Activated CD4-positive, CD25-positive, alpha-beta regulatory T cell treated with anti-CD3 and anti-CD28 coated beads, Interleukin-2, amount 50 U/mL, for 72 hours (primary cell): ENCODE measurements at places on chromosomes 7 and 10.

DNA sequence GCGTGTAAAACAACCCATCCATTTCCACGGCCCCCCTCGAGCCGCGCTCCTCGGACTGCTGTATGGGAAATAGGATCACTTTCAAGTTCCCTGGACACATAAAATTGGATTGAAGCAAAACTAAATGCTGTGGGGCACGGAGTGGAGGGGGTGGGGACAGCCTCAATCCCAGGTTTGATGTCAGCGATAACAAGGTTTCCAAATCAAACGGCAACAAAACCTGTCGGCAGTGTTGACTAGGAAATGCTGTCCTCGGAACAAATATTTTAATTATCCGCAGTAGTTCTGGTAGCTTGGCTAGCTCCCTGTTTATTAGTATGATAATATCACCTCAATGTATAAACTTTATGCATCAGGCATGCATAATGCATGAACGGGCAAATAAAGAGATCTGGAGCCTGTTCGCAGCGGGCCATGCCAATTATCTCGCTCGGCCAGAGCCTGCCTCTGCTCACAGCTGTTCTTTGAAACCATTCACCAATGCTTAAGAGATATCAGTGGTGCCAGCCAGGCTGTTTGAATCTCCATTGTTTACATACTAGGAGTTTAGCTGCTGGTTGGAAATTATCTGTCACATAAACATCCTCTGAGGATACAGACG, 161.1 kb downstream of the PAXIP1 start:
- no peak for DNase-seq

DNA sequence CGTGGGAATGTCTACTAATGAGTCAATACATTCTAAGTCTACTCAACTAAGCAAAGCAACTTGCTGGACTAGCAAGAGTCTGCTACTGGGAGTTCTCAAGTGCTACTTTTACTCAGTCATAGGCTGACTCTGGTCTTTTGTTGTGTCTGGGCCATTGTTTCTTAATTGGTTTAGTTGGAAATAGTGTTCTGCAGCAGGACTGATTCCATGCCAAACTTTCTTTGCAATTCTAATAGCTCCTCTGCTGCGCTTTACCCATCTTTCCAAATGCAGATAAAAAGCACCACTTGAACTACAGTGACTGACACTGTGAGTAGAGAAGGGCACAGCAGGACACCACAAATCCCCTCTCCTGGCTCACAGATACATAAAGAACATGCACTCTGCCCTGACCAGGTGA, 125.7 kb downstream of the CD36 start:
- DNase-seq = no peak

- DNase-seq = no peak
Measured at GRCh38 chr7:127678337-127678736, 26.3 kb downstream of the SND1 start.

- no peak for DNase-seq
Measured at GRCh38 chr7:68813551-68814080, 784.7 kb upstream of the AUTS2 start.

- DNase-seq = no peak
Measured at GRCh38 chr7:140033779-140034363, 28.9 kb downstream of the PARP12 start.

- no peak for DNase-seq
Measured at GRCh38 chr7:66542528-66543269, 86.0 kb upstream of the KCTD7 start.

DNA sequence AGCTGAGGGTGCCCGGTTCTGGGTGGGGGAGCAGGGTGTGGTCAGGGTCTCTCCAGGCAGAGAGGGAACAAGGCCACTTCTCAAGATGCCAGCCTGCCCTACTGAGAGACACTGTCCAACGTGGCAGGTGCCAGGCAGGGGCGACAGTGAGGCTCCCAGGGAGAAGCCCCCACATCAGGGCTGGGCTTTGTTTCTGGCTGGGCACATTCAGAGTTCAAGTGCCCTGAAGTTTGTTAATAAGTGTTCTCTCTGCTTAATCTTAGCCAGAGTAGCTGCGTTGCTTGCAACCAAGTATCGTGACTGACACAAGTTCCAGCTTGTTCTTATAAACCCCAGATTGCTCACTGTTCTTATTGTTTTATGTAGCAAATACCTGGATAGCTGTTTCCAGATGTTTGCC, 21.8 kb downstream of the FOXL3 start:
- no peak for DNase-seq

GRCh38 chr7:139362302-139362701, 2.6 kb downstream of the LUC7L2 start:
- no peak for DNase-seq

- DNase-seq = no peak
Measured at GRCh38 chr7:114970732-114971131, 48.8 kb downstream of the MDFIC start.

DNA sequence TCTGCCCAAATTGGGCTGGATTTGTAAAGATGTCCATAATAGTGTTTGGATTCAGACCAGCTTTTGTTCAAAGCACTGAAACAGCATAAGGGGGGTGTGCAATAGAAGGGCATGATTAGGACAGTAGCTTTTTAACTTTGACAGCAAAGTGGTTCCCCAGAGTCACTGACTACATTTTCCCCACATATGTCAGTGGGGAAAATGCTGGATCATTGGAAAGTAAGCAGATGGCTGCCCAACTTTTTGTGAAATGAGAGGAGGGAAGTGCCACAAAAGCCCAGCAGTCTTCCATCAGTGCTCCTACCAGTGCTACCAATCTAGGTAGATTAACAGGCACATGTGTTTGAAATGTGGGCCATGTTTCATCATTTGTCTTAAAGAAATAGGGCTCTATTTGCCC, 162.8 kb downstream of the FZD1 start:
- DNase-seq = no peak

DNA sequence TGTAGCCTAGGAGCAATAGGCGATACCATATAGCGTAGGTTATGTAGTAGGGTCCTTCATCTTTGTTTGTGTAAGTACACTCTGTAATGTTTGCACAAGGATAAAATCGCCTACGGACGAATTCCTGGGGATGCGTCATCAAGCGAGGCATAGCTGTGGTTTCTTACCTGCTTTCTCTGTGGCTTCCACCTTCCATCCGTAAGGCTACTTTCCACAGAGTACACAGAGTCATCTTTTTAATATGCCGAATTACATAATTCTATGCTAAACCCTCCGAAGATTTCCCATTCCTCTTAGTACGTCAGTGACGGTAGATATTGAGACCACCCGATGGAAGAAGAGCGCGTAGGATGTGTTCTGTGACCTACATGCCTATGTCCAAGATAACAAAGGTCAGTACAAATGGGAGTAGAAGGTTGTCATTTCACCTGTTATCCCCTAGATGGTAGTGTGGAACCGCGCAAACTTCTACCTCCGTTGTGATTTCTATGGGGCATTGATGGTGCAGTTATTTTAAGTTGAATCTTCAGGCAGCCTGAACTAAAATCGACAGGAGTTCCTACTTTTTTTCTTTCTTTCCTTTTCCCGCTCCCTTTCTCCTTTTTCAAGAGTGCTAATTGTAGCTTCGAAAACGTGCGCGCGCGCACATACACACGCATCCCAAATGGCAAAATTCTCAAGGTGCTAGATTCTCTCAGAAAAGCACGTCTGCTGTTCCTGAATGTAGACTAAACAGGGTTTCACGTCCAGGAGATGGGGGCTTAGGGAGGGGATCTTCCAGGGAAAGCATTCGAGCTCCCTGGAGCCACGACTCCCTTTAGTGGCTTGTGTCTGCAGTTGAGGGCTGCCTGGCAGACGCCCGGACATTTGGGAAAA, 111.7 kb upstream of the MBL2 start:
- no peak for DNase-seq

DNA sequence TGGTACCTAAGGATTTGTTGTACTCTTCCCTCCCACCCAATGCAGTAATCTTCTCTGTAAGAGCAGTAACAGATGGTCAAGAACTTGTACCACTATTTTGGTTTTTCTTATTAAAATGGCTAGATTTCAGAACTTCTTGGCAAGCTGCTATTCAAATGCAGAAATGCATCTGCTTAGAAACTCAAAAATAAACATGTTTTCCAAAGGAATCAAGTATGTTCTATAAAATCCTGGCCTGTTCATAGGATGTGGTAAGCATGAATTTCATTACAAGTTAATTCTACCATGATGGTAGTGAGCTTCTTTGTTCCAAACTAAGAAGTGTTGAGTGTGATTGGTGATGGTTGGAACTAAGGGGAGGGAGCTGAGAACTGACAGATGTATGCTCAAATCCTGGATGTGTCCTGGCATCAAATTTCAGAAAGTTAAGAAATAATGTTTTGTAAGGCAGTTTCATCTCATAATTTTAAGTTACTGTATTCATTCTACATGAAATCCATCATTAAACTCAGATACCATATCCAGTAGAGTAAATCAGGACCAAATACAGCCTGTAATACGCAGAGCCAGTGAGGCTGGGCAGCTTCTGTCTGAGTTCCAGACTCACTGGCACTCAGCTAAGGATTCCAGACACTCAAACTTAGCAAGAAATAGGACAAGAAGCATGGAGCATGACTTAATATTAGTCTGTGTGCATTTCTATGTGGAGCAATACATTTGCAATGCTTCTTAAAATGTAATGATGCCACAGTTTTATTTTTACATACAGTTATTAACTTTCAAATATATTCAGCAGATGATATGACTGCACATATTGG, 119.6 kb downstream of the TES start:
- no peak for DNase-seq

GRCh38 chr7:13508586-13508985, 480.9 kb downstream of the ETV1 start:
- no peak for DNase-seq

GRCh38 chr10:43181146-43181545, 42.9 kb downstream of the CSGALNACT2 start:
- DNase-seq = no peak

- DNase-seq = no peak
Measured at GRCh38 chr10:7697426-7697825, 5.7 kb upstream of the ITIH2 start.

DNA sequence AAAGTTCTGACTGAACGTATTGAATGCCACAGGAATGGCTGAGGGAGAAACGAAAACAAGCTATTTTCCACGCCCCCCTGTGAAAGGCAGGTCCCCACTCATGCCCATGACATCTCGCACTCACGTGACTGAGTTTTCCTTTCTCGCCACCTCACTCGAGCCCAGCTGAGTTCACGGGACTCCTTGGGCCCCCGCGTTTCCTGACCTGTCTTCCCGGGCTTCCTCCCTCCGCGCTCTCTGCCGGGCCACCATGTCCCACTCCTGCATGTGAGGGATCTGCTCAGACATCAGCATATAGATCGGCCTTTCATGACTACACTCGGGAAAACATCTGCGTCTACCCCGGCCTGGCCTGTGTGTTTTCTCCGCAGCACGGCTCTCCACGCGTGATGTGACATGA, 226.0 kb upstream of the ADARB2 start:
- no peak for DNase-seq

DNA sequence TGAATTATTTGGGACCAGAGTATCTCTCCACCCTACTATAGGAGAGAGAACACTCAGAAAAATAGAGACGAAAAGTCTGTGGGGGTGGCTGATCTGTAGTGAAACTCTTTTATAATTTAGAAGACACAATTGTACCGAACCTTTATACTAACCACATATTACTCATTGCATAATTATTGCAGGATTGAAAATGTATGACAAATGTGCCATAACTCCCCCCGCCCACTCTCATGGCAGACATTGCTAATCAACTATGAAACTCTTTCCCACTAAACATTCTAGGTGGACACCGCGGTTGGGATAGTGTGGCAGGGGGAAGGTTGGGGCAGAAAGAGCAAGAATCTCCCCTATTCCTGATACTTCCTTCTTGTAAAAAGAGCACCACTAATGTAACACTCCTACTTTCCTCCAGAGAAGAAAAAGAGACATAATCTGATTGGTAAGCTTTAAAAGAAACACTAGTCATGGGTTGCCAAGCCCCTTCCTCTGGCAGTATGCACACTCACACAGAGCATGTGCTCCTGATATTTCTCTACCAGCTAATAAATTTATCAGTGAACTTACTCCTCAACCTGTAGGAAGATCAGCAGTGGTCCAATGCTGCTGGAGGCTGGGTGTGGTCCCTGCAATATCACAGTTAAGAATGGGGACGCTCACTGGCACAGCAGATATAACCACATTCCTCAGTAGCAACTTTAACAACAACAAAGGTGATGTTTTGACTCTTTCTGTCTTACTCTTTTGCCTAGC, 18.7 kb upstream of the ARID5B start:
- DNase-seq = peak; percentile 53

- DNase-seq = peak; percentile 38
Measured at GRCh38 chr7:43834463-43835251, 34.7 kb downstream of the MRPS24 start.

DNA sequence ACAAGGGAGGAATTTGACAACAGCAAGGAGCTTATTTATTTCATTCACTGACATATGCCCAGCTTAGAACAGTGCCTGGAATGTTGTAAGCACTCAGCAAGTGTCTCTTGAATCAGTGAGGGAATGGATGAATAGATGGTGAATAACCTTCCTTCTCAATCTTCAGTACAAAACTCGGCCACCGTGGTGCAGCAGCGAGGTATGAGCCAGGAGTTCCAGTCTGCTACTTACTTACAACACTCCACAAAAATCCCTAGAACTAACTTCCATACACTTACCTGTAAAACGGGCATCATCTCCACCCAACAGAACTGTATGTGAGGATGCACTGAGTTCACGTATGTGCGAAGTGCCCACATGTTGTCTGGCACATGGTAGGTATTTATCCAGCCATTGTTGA, 237.4 kb downstream of the WDR11 start:
- DNase-seq = no peak

DNA sequence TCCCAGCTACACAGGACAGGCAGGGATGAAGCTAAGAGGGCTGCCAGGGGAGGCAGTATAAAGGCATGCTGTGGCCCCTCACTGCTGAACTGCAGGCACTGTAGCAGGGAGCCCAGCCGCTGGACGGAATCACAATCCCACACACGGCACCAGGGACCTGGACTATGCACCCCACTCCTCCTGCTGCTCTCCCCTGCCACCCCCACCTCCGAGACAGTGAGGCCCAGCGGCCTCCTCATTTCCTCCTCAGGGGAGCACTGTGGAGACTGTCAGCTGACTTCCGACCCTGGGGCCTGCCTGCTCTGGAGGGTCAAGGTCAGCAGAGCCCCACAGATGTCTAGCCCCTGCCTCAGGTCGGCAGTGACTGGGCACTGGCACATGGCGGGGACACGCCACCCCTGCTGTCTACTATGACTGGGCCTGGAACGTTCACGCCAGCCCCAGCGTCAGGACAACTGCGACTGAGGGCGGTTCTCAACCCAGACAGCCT, 92.7 kb downstream of the FAM53B start:
- DNase-seq = no peak

DNA sequence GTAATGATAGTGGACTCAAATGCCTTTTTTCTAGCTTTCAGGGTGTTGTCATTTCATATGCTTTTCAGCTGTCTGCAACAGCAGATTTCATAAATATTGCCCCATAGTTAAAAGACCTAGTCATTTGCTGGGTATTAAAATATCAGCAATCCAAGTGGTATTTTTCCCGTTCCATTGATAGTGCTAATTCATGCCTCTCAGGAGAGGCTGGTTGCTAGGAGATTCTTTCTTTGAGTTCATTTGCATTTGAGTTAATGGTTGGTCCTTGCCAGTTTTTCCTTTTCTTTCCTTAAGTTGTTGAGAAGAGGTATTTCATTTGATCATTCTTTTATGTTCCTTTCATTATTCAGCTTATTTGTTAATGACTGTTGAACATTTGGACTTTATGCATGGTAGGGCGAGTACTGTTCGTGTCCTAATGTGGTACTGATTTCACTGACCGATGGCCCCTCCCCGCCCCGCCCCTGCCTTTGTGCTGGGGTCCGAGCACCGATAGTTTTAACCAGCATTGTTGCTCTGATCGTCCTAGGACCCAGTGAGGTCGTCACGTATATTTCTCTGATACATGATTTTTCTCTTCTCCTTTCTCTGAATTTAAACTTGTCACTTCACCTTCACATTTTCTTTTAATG, 128.6 kb downstream of the CCNY start:
- no peak for DNase-seq

GRCh38 chr10:87596351-87596750, 63.3 kb upstream of the PAPSS2 start:
- no peak for DNase-seq
